Transverse colon (tissue), 4 donors: ENCODE measurements at places on chromosomes 3 and 15. TPM values are rescaled to one million over a fixed set of nuclear protein-coding genes. Genes with fewer than 3 reads are reported as not detected.

DNA sequence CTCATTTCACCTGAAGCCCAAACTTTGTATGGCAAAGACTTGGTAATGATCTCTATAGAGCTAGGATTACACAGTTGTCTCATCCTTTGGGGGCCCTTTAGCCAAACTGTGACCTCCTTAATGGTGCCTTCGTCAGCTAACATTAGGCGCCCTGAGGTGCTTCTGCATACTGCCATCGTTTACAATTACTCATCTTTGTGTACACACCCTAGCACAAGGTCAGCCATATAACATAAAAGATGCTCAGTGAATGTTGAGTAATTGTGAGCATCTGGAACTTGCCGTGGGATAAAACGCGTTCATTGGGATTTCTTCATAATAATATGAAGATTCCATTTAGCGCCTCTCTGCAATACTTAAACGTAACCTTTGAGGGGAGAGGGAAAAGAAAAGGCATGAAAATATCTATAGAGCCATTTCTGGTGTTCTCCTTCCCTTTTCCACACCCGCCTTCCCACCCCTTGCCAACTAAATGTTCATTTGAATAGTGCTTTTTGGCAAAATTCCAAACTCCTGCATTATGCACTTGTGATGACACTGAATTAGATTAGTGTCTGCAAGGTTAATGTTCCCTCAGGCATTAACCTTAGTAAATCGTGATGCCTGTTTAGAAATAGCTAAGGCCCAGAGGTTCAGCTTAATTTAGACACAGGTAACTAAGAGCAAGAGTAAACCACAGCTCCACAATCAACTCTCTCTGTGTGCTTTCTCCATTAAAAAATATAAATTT is 990 bp upstream of the ZNF148 start:
- no peak for DNase-seq

Gene LZTFL1
- total RNA-seq = 7.9 TPM

Gene CA12
- total RNA-seq = 121 TPM

DNA sequence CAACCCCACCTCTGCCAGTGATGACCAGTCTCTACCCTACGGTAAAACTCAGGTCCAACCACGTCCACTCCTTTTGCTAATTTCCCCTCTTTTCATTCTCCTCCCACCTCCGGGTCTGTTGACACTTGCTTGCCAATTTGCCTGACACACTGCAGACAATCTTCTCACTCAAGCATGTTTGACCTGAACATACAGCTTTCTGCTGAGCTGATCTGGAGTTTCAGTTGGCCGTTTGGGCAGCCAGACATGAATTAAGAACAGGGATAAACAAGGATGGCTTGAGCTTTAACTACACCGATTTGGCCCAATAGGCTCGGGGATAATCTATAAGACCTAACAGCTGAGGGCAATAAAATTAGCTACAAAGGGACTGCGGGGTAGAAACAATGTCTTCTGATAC is 758.6 kb upstream of the CFAP20DC start:
- no peak for DNase-seq

DNA sequence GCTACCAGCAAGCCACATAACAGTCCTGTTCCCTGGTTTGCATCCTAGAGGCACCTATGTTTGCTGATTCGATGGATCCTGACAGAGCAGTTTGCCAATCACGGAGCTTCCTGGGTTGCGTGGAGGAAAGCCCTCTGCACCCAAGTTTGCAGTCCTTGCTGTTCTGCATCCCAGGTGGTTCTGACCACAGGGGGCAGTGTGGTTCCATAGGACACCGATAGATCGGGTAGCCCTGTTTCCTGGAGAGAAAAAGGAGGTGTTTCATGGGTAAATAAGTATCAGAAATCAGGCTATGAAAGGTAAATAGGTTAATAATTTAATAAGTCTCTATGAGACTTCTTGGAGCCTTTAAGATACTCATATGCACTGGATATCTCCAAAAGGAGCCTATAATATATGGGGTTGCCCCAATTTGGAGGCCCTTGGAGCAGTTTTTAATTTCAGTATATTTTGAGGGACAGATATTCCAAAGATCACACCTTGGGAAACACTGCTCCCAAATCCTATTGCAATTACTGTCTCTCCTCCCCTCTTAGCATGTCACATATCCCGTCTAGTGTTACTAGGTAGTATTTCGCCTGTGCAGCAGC is 194.6 kb upstream of the TPM1 start:
- DNase-seq = peak; percentile 83

Gene GOLGA8T
- total RNA-seq = not detected

Gene LOXL1
- 6.8 TPM for total RNA-seq

GRCh38 chr3:170961616-170962400 is 53.4 kb upstream of the EIF5A2 start:
- no peak for DNase-seq

- DNase-seq = no peak
Observed at GRCh38 chr15:89460048-89460447, 36.3 kb downstream of the RHCG start.

- DNase-seq = no peak
Observed at GRCh38 chr3:129553719-129554118, 10.7 kb downstream of the H1-8 start.

- peak; percentile 88 for DNase-seq
Observed at GRCh38 chr3:197520311-197521276, 35.2 kb downstream of the BDH1 start.

GRCh38 chr3:183254487-183255347 is 1.7 kb downstream of the B3GNT5 start:
- peak; percentile 37 for DNase-seq

Gene ZNF106
- total RNA-seq = 44.2 TPM

DNA sequence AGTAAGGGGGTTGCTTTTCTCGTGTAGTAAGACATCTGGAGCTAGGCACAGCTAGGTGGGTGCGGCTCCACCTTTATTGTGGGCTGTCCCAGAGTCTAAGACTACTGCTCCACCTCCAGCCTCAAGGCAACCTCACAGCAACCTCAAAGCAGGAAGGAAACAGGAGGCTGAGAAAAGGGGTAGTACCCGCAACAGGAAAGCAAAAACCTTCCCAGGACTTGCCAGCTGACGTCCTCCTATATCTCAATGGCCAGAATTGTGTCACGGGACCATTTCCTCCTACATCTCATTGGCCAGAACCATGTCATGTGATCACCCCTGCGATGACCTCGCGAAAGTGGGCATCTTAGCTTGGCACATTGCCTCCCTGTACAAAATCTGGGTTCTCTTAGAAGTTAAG is 4.3 kb upstream of the GPR160 start:
- DNase-seq = peak; percentile 63

DNA sequence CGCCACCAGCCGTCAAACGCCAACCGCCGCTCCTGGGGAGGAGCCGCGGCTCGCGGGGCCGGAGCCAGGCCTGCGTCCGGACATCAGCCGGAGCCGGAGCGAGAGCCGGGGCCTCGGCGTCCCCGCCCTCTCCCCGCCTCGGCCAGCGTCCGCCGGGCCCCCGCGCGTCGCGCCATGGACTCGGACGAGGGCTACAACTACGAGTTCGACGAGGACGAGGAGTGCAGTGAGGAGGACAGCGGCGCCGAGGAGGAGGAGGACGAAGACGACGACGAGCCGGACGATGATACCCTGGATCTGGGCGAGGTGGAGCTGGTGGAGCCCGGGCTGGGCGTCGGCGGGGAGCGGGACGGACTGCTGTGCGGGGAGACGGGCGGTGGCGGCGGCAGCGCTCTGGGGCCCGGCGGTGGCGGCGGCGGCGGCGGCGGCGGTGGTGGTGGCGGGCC is 359 bp downstream of the ARIH1 start:
- DNase-seq = no peak

- no peak for DNase-seq
Observed at GRCh38 chr3:36201546-36201945, 178.8 kb upstream of the STAC start.

DNA sequence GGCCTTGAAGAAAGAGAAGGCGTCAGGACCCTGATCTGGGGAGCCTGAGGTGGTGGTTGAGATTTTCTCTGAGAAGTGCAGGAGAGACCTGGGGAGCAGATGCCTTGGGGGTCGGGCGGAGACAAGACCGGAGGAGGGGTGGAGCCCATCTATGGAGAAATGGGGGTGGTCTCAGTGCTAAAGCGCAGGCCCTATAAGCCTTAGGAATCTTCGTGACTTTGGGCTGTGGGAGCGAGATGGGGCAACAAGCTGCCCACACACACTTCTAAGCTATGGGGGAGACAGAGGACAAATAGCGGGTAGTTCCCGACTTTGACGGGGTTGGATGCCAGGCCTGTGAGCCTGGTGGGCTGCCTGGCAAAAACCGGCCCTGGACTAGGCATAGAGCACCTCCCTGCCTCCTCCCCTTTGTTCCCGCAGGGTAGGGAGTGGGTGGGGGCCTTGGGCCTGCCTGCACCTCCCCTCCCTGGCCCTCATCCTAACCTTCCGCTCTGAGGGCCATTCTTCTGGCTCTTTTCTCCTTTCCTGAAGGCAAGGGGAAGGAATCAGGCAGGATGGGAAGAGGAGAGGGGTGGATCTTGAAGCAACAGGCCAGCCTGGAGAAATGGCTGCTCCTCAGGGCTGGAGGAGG is 880 bp downstream of the NISCH start:
- no peak for DNase-seq

Gene SLC9A9
- 6.3 TPM for total RNA-seq

GRCh38 chr3:31615071-31615875 is 82.5 kb downstream of the STT3B start:
- DNase-seq = no peak

Gene GOLGA6B
- total RNA-seq = not detected

DNA sequence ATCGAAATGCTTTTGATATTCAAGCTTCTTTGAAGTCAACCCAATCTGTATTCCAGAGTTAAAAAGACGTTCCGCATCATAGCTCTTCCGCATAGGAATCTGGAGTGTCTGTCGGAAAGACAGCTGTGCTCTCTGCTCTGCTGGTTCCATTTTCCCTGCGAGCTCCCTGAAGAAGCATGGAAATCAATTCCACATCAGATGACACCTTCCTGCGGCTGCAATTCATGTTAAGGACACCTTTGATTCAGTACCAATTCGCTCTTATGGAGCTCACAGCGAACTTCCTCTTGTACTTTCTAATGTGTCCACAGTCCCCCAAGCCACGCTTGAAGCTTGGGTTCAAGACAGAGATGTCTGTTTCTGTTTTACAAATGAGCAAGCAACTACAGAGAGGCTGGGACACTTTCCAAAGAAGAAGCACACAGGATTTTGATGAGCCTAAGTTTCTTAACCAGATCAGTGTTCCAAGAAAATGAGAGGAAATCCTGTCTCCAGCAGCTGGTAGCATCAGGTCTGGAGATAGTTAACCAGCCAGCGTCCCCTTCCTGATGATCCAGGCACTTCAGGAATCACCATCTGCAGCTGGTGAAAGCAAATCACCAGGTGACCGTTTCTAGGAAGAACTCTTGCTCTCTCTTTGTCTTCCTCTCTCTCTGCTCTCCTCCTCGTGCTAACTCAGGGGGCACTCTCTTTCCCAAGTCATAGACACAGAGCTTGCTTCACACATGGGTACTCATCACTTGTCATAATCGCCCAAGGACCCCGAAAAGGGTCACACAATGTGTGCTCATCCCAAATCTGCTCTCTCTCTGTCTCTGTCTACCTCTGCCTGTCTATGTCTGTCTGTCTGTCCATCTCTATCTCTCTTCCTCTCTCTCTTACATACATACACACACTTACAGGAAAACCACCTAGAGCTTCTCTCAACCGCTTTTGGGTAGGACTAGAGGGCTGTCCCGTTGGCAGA is 281.8 kb downstream of the FAM43A start:
- DNase-seq = no peak

Gene TMEM43
- 44.5 TPM for total RNA-seq

- DNase-seq = no peak
Observed at GRCh38 chr3:136135039-136135802, 60.9 kb downstream of the MSL2 start.
